Activated gamma-delta T cell treated with anti-CD3 and anti-CD28 coated beads, Interleukin-2, amount 50 U/mL, for 16 hours (primary cell): ENCODE measurements at places on chromosomes 6 and 20.

DNA sequence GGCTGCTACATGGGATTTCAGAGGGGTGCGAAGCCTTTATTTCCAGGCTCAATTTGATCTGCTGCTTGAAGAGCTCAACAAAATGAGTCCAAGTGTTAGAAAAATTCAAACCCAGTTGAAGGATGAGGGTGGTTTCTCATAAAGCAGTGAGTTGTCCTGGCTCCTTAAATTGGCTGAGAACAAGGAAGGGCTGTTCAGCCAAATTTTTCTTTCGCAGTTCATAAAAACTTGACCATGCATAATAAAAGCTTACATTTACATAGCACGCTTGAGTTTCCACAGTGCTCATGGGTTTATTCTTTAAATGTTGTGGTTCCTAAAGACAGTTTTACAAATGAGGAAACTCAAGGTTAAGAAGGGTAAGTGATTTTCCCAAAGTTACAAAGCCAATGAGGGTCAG, 174.4 kb upstream of the FOXA2 start:
- DNase-seq: no peak

GRCh38 chr6:34333858-34334257, 58.6 kb downstream of the NUDT3 start:
- no peak for DNase-seq

DNA sequence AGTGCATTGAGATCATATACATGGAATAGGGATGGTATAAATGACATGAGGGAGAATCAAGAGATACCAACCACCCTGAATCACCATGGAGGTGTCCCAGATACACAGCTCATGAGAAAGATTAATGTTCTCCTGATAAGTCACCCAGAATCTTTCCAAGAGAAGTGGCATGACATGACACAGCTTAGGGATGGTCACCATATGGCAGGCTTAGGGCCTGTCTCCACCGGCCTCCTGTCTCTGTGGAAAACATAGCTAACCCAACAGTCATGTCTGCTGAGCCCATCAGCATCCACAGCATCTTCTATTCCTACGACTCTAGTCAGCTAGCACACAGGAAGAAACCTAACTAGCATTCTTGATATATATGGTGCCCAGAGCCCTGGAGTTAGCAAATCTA, 133.3 kb downstream of the IPCEF1 start:
- no peak for DNase-seq

DNA sequence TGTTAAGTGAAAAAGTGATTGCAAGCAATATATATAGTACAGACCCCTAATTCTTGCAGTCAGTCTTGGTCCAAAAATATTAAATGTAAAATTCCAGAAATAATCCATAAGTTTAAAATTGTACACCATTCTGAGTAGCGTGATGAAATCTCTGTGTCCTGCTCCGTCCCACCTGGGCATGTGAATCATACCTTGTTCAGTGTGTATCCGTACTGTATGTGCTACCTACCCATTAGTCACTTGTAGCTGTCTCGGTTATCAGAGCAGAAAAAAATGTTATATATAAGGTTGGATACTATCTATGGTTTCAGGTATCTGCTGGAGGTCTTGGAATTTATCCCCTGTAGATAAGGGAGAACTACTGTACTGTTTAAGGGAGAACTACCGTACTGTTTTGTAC, 16.3 kb downstream of the IRAK1BP1 start:
- DNase-seq: no peak

GRCh38 chr6:41599852-41600445, 38.3 kb upstream of the MDFI start:
- DNase-seq: no peak

DNA sequence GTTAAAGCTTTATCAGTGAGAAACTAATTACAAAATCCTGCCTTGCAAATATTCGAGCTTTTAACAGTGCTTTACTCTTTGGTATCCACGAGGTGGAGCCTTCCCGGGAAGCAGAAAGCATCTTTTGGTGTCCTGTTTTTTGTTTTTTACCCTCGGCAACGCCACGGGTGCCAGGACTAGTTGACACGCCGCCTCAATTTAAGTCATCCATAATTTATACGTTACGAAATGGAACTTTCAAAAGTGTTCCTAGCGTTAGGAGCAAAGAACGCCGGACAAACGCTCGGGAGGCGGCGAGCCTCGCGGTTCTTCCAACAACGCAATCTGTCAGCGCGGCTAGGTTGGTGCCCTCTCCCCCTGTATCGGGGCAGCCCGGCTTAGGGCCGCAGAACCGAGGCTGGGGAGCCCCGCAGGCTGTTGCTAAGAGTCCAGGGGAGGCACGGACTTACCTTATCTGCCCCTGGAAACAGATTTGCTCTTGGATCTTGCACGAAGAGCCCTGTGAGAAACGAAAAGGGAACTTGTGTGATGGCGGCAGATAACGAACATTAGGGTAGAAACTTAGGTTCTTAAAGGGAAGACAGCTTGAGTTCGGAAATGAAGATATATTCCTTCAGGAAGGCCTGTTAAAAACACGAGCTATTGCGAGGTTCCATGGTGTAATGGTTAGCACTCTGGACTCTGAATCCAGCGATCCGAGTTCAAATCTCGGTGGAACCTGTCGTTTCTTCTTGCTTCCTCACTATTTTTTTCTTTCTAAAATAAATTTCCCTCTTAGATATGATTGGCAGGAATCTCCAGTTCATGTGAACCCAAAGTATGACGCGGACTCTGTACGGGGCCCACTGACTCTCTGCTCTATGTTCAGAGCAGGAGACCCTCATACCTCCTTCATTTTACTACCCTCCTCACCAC, 46.2 kb upstream of the ZNF184 start:
- DNase-seq: peak; percentile 41

DNA sequence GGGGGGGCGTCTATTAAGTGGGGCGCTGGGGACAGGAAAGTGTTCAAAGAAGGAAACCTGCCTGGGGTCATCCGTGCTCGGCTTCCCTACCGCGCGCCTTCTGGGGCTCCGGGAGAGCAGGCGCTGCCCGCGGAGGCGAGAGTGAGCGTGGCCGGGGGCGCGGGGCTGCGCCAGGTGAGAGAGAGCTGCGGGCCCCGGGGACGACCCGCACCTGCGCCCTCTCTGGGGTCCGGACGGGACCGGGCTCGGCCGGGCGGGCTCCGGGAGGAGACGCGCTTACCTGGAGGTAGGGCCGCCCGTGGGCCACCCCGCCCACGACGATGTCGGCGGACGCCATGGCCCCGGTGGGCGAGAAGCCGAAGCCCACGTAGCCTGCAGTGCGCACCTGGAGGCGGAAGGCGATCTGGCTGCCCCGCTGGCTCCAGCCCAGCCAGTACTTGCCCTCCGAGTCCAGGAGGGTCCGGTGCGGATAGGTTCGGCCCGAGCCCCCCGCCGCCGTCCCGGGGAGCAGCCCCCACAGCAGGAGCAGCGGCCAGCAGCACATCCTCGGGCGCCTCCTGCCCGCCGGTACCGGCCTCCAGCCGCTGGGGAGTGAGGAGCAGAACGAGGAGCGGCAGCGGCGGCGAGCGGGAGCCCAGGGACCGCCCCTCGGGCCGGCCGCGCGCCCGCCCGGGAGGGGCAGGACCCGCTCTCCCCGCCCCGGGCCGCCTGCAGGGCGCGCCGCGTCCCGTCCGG, at the start of gene MOXD1:
Gene MOXD1, minus strand, starts transcription at position 593 of the 735 bp plus-strand sequence. Its CDS starts 49 bp downstream, at position 544.
- no peak for DNase-seq

- DNase-seq: no peak
These were observed 1044.7 kb upstream of the EPHA7 start for GRCh38 chr6:94464018-94464510.

- DNase-seq: peak; percentile 53
These were observed 252.0 kb downstream of the HIVEP2 start for GRCh38 chr6:142692942-142693341.

GRCh38 chr20:3998998-3999397, 16.4 kb downstream of the RNF24 start:
- DNase-seq: no peak

DNA sequence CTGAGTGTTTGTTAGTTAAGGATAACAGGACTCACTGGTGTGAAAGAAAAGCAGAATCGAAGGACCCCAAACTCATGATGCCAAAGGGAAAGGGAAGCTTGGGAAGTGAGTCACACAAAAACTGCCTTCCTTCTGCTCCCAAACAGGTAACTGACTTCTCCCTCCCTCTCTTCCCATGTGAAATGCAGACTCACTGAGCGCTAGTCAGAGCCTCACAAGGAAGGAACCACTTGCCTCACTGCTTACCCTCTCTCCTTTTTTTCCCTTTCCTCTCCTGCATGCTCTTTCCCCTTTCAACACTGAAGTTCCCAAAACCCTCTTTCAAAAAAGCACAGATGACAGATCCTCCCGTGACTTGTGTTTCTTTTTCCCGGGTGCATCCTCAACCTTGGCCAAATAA, 56.4 kb downstream of the LYRM4 start:
- no peak for DNase-seq

DNA sequence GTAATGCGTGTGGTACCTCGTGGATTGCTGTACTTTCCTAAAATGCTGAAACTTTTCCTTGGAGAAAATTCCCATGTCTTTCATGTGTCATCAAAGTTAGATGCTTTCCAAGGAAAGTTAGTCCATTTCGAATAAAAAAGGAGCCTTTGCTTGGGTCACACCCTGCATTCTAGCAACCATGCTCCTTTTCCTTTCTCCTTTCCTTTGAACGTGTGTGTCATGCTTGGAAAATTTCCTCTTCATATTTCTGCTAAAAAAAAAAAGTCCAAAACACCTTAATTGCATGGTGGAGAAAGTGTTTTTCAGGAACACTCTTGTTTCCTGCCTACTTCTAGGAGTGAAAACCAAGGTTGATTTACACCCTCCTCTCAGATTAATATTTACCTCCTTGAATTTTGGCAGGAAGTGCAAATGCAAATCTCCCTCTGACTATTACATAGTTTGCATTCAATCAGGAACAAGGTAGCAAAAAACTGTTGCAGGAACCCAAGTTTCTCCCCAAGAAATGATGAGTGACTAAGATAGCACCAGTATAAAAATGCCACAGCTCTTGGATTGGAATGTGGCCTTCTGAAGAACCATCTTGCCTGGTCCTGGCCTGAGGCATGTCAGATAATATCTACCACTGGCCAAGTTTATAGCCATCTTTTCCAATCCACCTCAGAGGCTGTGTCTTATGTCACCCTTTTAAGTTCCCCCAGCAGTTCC, 590.6 kb downstream of the QKI start:
- DNase-seq: no peak

DNA sequence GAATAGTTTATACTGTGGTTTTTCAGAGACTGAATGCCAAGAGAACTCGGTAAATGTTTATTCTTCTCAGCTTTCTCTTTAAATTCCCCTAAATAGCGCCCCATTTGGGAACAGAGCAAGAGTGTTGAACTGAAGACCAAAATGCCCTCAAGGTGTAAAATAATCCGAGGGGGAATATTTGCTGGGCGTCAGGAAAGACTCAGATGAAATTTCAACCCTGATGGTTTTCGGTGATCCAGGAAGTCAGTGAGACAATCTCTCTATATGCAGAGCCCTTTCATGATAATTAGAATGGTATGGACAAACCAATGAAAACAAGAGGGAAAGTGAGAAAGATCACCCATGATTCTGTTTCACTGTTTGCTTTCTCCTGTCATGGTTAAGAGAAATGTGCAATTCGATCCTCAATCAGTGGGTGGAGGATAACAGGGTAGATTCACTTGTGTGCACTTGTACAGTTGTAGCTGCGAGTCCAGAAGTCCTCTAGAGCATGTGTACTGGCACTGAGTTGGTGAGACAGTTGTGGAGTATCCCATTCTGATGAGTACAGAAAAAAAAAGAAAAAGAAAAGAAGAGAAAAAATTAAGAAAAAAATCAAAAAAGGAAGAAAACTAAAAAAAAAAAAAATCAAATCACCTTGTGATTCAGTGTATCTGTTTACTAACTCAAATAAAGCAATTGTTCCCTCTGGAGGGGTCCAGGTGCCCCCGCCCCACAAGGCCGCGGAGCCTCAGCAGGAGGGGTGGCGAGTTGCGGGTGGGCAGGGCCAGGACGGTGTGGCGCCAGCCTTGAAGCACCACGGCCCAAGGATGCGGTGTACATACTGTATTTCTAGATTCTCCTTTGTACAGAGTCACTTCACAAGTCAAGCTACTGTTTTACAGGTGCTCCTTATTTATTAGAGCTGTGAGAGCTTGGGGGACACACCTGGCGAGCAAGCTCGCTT, 164.9 kb downstream of the SCML4 start:
- no peak for DNase-seq

- no peak for DNase-seq
These were observed 380.0 kb upstream of the MARCKS start for GRCh38 chr6:113476937-113477839.

- DNase-seq: no peak
These were observed 13.4 kb upstream of the BTN3A2 start for GRCh38 chr6:26351544-26351953.

DNA sequence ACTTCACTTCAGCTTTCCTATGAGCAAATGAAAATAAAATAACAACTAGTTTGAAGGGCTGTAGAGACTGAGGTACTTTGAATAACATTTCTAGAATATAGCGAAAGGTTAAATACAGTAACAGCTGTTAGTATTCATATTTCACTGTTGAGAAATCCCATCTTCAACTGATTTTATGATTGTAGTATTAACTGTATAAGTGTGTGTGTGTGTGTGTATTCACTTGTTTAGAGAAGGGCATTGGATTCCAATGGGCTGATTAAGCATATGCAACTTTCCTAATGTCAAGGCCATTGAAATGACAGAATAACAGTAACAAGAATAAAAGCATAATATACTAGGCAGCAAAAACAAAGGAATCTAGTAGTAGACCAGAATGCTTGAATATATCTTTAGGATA, 957.5 kb upstream of the EPHA7 start:
- no peak for DNase-seq
